ENCODE measurements at places on chromosomes 6 and 20. TPM values are rescaled to one million over a fixed set of nuclear protein-coding genes. Genes with fewer than 3 reads are reported as not detected.

COL21A1 gene
- polyA plus RNA-seq, result 9.9 TPM

BPIFB6 gene
- polyA plus RNA-seq, result not detected

PLN gene
- 18.4 TPM for polyA plus RNA-seq

FAM210B gene
- polyA plus RNA-seq, result 39.6 TPM

DNA sequence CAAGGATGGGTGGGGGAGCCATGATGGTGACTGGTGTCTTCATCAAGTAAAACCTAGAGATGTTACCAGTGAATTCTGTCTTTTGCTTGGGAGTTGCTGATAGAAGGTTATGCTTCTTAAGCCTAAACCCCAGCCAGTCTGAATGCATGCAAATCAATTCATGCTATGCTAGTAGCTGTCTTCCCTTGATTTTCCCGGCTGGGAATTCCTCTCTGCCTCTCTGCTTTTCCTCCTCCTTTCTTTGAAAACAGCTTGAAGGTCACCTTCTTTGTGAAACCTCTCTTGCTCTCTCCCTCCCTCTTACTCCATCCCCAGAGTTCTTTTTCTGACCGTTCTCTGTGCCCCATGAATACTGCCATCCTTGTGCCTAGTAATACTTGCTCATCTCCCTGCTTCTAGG lies 58.9 kb downstream of the TMEM200A start:
- no peak overlapping the region for H3K27ac ChIP-seq
- H3K27me3 ChIP-seq, result no peaks in the 10 kb centered on the region
- no peak for DNase-seq

DNA sequence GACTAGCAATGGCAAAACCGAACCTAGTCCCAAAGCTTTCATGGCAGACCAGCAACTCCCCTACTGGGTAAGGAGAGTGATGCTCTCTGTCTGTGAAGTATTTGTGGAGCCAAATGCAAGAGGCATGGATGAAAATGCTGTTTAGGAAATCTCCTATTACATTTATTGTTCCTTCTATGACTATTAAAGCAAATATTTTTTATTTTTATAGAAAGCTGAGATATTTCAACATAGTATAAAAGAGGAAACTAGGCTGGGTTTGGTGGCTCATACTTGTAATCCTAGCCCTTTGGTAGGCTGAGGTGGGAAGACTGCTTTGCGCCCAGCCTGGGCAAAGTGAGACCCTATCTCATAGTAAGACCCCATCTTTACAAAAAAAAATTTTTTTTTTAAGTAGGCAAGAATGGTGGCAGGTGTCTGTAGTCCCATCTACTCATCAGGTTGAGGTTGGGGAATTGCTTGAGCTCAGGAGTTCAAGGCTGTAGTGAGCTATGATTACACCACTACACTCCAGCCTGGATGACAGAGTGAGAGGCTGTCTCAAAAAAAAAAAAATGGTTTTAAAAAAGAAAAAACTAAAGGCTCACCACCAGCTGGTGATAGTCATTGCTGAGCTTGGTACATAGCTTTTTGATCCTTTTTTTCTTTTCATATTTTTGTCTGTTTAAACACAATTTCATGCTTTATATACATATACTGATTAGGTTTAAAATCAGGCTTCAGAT lies 11.3 kb downstream of the KDM1B start:
- no peaks in the 10 kb centered on the region for H3K27me3 ChIP-seq
- no peak for DNase-seq
- H3K36me3 ChIP-seq, result peaks cover 33% of the 10 kb centered on the region
- no peak overlapping the region for H3K4me3 ChIP-seq
- no peak overlapping the region for H3K27ac ChIP-seq

- no peak overlapping the region for H3K27ac ChIP-seq
- H3K27me3 ChIP-seq, result no peaks in the 10 kb centered on the region
- H3K4me3 ChIP-seq, result no peak overlapping the region
- H3K36me3 ChIP-seq, result no peaks in the 10 kb centered on the region
- no peak for DNase-seq
Observed at GRCh38 chr20:40892642-40893041, 136.0 kb upstream of the TOP1 start.

DNA sequence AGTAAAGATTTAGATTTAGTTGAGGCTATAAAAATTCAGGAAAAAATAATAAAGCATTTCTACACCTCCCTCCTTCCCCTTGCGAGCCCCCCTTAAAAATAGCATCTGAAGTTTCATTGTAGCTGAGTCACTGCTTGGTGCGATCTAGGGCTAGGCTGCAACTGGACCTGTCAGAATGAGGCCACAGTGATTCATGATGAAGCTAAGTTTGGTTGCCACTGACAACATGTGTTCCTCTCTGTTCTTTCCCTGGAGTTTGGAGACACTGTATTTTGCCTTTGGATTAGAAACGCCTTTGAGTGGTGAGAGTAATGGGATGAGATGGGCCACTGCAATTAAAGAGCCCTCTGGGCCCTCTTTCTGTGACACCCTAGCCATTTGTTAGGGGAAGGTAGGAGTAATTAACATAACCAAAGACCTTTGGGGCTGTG lies 334.1 kb downstream of the NRN1 start:
- no peaks in the 10 kb centered on the region for H3K27me3 ChIP-seq
- no peak overlapping the region for H3K27ac ChIP-seq
- no peak for DNase-seq
- H3K36me3 ChIP-seq, result no peaks in the 10 kb centered on the region
- no peaks in the 10 kb centered on the region for H3K4me1 ChIP-seq
- no peak overlapping the region for H3K4me3 ChIP-seq

GRCh38 chr20:10179574-10180298 lies 38.9 kb upstream of the SNAP25 start:
- no peak overlapping the region for H3K4me3 ChIP-seq
- H3K4me1 ChIP-seq, result no peaks in the 10 kb centered on the region
- no peak for DNase-seq
- H3K27ac ChIP-seq, result no peak overlapping the region
- H3K36me3 ChIP-seq, result no peaks in the 10 kb centered on the region

GRCh38 chr6:90997076-90997475 lies 410.2 kb upstream of the MAP3K7 start:
- no peak overlapping the region for H3K4me3 ChIP-seq
- no peak overlapping the region for H3K27ac ChIP-seq
- no peaks in the 10 kb centered on the region for H3K36me3 ChIP-seq

All from large intestine (tissue), 12 donors.